ENCODE measurements at places on chromosomes 4 and X.

GRCh38 chr4:144818136-144818535, 172.2 kb downstream of the HHIP start:
- no peak for DNase-seq

DNA sequence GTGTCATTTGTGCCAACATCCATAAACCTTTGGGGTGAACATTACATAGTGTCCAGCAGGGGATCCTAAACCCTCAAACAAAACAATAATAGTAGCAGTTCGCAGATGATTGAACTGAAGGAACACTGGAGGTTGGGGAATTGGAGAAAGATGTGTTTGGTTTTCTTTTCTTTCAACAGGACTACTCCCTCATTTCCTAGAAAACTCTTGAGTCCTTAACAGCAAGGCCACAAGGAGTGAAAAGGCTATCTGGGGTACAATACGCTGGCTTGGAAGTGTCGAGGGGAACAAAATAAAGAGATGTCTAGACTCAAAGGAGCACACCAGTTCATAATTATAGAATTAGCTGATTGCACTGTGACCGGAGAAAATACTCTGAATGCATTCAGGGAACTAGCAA, 72.1 kb downstream of the IDS start:
- no peak for DNase-seq

GRCh38 chrX:77017093-77017492, 430.1 kb upstream of the FGF16 start:
- no peak for DNase-seq

DNA sequence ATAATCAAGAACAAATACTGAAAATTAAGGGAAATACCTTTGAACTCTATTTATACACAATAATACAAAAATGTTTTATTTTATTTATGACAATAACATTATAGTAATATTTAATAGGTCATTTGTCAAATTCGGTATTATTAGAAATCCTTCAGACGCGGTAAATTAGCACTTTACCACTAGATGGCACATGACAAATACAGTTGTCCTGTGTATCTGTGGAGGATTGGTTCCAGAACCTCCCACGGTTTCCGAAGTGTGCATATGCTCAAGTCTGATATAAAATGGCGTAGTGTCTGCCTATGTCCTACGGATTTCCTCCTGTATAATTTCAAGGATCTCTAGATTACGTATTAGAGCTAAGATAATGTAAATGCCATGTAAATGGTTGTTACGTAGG, 8.1 kb upstream of the LINC00632 start:
- DNase-seq: peak; percentile 31
